GM04504 (cell line): ENCODE measurements at places on chromosomes 6 and 20.

DNA sequence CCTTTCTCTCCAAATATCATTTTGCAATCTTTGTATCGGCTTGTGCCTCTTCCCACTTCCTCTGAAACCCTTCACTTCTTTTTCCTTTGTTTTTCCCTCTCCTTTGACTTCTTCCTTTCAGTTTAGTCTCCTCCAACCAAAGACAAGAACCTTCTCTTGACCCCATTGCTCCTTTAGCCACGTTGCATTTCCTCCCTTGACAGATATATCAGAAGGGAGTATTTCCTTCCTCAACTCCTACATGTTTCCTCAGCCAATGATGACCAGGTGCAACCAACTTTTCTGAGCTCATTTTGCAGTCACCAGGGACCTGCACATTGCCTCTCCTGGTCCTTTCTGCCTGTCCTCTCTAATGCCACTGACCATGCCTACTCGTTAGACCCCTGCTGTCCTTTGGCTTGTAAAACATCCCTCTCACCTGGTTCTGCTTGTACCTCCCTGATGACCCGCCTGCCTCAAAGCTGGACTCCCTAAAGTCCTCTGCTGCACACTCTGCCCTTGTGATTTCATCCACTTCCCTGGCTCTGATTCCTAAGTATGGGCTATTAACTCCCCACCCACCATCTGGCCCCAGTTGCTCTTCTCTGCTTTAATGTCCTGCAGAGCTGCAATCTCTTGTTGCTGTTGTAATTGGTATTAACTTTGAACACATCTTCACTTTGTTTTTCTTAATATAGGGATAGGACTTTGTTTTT lies 27.4 kb downstream of the SLC22A16 start:
- no peak for DNase-seq

- no peak for DNase-seq
These were observed 71.5 kb downstream of the SOX4 start for GRCh38 chr6:21665110-21665391.

DNA sequence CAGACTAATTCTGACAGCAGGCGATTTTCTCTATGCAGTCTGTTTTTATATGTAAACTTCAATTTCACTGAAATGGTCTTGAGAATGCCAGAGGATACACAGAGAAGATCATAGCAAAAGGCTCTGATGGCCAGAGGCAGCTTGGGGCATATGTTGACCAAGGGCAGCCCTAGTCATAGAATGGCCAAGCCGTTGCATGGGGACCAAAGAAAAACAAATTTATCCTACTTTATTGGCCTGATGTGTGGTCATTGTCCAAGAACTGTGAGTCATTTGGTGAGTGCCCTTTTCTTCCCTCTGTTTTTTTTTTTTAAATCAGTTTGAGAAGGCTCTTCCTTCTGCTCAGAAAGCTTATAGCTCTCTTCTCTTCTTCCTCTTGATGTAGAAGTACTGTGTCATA lies 5.8 kb downstream of the HDGFL1 start:
- peak; percentile 1 for DNase-seq

DNA sequence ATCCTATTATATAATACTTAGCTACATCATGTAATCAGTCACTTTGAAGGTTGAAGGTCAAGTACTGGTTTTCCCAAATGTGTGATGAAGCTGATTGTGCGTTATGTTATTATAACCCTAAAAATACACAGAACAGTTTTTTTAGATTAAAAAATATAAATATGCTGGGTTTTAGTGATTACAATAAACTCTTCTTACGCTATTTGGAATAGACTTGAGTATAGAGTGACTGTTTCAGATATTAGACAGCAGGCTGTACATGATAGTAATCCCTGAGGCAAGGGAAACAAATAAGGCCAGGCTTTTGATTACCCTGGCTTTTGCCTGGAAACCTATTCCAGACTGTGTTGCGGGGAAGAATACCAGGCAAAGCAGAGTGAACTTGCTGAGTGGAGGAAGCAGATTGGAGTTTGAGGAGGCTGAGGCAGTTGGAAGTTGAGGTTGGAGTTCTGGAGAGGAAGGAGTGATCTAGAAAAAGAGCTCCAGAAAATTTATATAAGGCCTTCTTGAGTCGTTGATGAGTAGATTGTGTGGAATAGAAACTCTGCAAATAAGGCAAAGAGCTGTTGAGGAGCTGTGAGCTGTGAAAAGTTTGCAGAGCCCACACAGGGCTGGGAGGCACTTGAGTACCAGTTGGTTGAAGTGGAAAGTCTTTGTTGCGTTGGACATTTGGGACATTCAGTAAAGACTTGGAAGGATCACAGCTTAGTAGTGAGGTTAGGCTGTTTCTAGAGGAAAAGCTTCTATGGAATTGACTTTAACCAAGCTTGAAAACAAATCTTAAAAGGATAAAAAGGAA lies 26.4 kb downstream of the MAP3K4 start:
- DNase-seq = no peak

DNA sequence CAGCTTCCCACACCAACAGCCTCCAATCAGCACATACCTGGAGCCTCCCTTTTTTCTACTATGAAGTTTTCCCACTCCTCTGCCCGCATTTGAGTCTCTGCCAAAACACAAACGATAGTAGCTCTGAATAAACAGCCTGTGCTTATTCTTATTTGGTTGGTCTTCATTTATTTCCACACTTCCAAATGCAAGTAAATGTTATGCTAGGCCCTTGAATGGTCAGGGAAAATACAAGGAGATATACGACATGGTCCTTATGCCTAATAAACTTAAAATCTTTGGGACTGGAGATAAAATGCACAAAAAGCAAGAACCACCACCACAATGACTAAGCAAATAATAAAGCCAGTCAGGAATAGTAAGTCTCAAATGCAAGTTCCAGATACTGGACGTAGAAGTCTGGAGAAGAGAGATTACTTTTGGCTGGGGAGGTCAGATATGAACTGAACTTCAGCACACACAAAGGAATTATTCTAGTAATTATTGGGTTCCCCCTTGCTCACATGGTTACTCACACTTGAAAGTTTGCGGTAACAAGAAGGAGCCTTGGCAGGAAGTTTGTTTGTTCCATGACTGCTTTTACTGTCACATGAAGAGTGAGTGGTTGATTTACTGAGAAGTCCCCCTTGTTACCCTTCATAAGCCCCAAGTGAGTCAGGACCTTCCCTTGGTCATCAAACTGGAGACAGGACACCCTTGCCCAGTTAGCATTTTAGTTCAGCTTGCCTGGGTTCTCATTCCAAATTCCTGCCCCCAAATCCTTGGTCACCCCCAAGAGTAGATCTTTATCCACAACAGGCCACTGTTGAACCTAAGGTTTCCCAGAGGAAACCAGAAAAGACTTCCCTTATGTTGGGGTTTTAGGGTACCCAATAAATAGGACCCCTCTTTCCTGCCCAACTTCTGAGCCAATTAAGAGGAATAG lies 511.2 kb upstream of the JARID2 start:
- peak; percentile 66 for DNase-seq

DNA sequence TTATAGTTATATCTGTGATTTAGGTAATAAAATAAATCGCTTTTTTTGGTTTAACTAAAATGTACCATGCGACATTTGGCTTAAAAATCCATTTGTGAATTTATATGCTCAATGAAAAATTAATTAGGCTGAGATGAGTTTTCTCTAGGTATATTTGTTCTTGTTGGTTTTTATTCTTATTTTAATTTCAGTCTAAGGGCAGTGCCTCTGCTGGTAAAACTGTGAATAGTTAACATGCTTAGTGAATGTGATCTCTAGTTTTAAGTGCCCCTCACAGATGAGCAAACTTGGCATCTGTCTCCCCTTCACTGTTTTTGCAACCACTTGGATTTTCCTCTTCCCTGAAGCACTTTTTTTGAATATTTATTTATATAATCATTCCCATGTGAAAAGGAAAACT lies 822.7 kb downstream of the GRIK2 start:
- no peak for DNase-seq

DNA sequence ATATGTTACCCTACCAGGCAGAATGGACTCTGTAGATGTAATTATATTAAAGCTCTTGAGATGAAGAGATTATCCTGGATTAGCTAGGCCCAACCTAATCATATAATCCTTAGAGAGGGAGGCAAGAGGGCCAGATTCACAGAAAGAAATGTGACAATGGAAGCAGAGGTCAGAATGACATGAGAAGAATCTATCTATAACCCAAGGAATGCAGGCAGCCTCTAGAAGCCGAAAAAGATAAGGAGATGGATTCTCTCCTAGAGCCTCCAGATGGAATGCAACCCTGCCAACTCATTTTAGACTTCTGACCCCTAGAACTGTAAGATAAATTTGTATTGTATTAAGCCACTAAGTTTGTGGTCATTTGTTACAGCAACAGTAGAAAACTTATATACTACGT lies 12.3 kb downstream of the PXT1 start:
- DNase-seq = no peak

- no peak for DNase-seq
These were observed 7.4 kb downstream of the GFOD1 start for GRCh38 chr6:13479971-13480434.

DNA sequence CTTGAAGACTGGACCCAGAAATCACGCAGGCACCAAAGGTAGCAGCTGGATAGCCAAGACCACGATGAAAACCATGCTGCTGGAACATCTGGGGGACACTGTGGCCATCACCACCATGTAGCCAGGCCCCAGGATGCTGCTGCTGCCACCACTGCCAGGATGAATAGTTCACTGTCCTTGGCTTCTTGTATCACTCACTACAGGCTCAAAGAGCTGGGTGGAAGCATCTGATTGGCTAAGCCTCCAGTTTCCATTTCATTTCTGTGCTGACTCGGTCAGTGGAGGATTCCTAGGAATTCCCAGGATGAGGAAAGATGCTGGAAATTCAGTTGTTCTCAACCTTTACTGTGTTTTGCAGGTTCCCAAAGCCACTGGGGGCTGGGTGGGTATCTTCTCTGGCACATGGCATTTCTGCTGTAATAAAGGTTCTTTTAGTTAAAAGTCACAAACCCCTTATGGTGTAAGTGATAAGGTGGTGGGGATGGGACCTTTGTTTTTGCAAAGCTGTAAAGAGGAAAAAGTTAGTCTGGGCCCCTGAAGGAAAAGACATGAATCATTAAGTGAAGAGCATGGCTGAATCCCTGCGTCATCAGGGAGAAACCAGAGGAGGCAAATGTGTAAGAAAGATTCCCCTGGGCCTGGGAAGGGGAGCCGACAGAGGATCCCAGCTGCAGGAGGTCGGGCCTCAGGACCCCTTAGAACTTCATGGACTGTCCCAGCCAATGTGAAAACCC lies 75.6 kb upstream of the RNF24 start:
- DNase-seq = peak; percentile 62

DNA sequence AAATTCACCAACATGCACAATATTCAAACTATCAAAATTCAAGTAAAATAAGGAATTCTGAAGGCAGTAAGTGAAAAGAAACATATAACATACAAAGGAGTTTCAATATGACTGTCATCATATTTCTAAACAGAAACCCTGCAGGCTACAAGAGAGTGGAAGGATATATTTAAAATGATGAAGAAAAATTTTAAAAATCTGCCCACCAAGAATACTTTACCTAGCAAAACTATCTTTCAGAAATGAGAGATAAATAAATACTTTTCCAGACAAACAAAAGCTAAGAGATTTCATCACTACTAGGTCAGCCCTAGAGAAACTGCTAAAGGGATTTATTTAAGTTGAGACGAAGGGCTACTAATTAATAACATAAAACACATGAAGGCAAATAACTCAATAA lies 73.8 kb upstream of the MANEA start:
- no peak for DNase-seq

- DNase-seq = no peak
These were observed 31.0 kb downstream of the ZC3H12D start for GRCh38 chr6:149453597-149454345.

DNA sequence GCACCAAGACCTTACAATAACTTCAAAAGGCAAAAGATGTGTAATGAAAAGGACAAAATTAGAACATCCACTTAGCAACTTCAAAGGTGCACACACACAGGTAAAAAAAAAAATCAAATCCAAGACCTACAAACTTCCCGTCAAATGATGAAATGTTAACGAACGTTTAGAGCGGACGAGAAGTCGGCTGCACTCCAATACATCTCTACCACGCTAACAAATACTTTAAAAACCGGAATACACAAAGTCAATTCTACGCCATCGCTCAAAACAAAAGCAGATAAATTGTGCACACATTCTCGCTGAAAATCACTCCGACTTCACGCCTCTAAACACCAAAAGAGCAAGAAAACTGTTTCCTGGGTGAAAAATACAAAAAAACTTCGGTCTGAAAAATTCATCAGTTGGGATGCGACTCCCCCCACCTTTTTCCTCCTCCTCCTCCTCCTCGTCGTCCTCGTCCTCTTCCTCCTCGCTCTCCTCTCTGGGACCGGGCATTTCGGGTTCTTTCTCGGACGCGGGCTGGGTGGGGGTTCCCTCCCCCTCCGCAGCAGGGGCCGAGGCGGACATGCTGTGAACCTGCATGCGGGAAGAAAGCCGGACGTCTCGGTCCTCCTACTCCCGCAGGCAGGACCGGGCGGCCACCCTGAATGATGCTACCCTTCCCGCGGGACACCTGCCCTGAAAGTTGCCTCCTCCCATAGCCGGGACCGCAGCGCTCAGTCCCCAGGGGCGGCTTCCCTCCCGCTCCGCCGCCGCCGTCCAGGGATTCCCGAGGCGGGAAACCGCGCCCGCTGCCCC lies 712 bp downstream of the DEK start:
- peak; percentile 7 for DNase-seq

GRCh38 chr20:35952480-35953386 lies 1.6 kb downstream of the SCAND1 start:
- no peak for DNase-seq

- DNase-seq = no peak
These were observed 449.0 kb upstream of the MMS22L start for GRCh38 chr6:97732045-97732444.

- DNase-seq = no peak
These were observed 8.7 kb upstream of the GMPR start for GRCh38 chr6:16229700-16230099.

DNA sequence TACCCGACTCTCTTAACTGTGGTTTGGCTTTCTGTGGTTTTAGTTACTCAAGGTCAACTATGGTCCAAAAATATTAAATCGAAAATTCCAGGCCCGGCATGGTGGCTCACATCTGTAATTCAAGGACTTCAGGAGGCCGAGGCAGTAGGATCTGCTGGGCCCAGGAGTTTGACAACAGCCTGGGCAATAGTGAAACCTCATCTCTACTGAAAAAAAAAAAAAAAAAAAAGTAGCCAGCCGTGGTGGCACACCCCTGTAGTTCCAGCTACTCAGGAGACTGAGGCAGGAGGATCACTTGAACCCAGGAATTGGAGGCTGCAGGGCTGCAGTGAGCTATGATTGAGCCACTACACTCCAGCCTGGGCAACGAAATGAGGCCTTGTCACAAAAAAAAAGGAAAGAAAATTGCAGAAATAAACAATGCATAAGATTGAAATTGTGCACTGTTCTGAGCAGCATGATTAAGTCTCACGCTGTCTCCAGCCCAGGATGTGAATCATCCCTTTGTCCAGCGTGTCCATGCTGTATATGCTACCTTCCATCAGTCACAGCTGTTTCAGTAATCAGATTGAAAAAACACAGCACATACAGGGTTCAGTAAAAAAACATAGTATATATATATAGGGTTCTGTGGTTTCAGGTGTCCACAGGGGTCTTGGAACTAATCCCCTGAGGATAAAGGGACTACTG lies 40.7 kb downstream of the RGS17 start:
- peak; percentile 51 for DNase-seq

DNA sequence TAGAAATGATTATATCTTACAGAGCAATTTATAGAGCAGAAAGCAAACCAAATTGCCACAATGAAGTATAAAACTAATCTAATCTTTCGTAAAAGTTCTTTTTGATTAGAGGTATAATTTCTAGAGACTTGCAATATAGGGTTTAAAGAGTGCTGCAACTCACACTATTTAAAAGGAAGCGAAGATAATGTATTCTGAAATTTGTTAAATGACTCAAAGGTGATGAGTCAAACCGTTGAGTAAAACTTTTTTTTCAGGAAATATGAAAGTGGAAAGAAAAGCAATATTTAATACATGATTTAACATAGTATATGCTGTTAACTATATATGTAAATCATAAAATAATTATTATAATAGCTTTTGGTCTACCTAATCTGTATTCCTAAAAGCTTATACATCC lies 133.6 kb downstream of the SYNE1 start:
- no peak for DNase-seq
